ENCODE measurements at places on chromosomes 5 and 9.

- peak; percentile 35 for DNase-seq
Observed at GRCh38 chr5:373710-374602, 52.4 kb downstream of the AHRR start.

DNA sequence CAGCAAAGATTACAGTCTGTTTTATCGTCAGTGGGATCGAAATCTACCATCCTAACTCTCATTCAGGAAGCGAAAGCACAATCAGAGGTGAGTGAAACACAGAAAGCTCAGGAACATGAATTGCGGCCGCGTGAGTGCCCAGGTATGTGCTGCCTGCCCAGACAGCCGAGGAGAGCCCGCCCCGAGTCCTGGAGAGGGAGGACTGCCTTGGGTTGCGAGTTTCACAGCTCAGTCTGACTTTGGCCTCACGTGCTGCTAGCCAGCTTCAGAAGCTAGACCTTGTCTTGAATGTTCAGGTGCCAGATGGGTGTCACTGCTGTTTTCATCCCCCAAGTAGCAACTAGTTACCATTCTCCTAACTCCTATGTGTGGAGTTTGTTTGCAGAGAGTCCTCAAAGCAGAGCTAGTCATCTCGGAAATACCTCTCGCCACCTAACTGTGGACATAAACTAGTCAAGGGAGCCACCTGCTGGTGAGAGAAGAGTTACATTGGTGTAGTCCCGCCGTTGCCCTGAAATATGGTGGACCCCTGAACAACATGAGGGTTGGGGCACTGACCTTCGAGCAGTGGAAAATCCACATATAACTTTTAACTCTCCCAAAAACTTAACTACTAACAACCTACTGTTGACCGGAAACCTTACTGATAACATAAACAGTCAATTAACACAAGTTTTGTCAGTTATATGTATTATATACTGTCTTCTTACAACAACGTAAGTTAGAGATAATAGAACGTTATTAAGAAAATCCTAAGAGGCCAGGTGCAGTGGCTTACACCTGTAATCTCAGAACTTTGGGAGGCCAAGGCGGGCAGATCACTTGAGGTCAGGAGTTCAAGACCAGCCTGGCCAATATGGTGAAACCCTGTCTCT lies 80.9 kb downstream of the GOLPH3 start:
- peak; percentile 17 for DNase-seq

- no peak for DNase-seq
Observed at GRCh38 chr5:72895758-72896157, 60.1 kb upstream of the FCHO2 start.

DNA sequence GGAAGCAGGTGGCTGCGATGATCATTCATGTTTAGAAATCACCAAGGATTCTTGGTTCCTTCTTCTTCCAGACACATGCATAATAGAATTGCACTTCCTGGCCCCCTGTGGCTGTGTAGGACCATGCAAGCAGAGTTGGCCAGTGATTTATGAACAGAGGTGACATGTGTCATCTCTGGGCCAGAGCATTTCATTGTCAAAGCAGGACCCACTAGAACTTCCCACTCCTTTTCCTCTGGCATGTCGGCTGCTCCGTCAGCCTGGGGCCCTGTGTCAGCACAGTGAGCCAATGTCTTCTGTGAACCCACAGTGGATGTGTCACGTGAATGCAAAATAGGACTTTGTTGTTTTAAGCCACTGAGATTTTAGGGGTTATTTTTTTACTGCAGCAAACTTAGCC lies 59.2 kb downstream of the HSD17B3 start:
- DNase-seq, result no peak

DNA sequence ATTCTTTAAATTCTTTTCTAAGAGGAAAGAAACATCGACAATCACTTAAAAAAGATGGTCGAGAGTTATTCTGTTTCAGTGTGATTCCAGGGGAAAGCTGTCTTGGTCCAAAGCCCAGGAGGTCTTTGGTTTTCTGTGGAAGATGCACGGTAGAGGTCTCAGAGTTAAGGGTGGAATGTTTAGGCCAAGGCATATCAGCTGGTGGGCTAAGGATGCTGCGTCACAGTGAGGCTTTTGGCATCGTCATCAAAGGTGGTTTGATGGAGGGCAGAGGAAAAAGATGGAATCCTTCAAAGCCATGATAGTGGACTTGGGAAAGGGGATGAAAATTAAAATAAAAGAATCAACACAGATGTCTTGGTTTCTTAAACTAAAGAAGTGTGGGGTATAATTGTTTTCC lies 137.3 kb upstream of the ANKH start:
- DNase-seq, result no peak

GRCh38 chr9:134226221-134226930 lies 62.0 kb upstream of the RNU6ATAC start:
- no peak for DNase-seq

GRCh38 chr9:135998410-135999071 lies 37.4 kb upstream of the UBAC1 start:
- no peak for DNase-seq

DNA sequence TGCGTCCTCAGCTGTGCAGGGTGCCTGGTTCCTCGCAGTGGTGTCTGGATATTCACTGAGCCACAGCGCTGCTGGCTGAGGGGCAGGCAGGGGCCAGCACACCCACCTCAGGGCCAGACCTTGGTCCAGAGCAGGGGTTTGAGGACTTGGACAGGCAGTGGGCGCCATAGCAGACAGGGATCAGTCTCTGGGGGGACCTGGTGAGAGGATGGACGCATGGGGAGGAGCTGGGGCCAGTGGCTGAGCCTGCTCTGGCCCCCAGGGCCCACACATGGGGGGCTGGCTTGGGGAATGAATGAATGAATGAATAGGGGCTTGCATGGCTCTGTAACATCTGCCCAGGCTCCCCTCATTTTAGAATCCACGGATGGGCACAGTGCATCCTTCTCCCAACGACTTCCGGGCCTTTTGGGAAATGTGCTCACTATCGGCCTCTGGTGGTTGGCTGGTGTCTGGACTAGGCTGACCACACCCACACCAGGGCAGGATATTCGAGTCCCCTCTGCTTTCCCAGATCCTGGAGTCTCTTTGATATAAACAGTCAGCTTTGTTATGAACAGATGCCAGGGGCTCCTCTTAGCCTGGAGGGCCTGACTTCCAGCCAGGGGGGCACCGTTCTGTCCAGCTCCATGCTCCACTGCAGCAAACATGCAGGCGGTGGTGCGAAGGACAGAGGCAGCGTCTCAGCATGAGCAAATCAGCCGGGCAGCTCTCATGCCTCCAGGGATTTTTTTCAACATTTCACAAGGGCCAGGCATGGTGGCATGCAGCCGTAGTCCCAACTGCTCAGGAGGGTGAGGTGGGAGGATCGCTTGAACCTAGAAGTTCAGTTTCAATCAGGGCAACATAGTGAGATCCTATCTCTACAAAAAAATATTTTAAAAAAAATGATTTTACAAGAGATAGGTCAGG lies 62.6 kb downstream of the NEK6 start:
- DNase-seq, result no peak

- no peak for DNase-seq
Observed at GRCh38 chr5:107590686-107591085, 80.1 kb downstream of the EFNA5 start.

DNA sequence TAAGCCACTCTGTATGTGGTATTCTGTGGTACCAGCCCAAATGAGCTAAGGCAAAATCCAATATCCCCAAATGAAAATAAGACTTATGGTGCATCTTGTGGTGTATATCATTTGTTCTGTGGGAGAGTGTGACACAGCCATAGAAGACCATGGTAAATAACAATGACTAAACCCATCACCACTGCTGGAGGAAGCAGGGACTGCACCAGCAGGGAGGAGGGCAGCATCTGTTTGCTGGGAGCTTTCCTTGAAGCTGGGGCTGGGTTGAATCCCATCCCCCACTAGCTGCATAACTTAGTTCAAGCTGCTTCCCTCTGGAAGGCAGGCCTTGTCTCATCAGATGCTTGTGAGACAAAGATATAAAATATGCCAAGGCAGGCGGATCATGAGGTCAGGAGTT lies 14.2 kb downstream of the GADD45G start:
- no peak for DNase-seq

GRCh38 chr5:131977212-131977604 lies 31.7 kb upstream of the MEIKIN start:
- DNase-seq, result no peak

GRCh38 chr5:164966611-164967010 lies 1461.2 kb downstream of the MAT2B start:
- DNase-seq, result no peak

DNA sequence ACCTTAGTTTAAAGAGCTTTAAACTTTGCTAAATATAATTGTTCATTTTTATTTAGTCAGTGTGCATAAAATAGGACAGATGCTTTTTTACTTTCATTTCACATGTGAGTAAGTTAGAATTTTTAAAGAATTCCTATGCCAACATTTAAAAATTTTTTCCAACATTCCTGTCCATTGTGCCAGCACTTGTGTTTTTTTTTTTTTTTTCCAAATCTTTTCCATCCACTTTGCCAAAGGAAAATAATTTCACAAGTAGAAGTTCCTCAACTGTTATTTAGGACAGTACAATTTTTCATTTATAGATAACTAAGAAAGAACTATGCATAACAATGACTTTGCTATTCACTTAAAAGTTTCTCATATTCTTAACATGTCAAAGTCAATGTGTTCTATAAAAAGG lies 189.5 kb downstream of the ADAMTS6 start:
- no peak for DNase-seq

DNA sequence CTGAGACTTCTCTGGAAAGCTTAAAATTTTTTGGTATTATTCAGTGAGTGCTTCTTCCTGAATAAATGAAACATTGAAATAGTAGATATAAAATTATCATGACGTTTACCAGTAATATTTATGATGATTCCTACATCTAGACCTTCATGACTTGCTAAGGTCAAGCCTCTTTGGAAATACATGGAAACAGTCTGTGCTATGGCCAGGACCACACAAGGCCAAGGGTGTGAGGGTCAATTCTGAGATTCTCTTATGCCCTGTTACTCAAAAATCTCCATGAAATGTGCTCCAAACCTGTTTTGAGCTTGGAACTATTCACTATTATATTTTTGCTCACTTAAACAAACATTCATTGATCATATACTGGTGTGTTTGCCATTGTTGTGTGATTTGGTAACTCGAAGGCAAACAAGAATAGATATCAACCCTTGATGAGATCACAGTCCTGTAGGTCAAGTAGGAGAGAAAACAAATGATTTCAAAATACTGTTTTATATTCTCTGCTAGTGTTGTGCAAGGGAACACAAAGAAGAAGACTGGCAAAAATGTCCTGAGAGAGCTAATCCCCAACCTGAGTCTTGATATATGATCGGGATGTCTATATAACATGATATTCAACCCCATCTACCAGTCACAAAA lies 1254.9 kb upstream of the DMAC1 start:
- no peak for DNase-seq

DNA sequence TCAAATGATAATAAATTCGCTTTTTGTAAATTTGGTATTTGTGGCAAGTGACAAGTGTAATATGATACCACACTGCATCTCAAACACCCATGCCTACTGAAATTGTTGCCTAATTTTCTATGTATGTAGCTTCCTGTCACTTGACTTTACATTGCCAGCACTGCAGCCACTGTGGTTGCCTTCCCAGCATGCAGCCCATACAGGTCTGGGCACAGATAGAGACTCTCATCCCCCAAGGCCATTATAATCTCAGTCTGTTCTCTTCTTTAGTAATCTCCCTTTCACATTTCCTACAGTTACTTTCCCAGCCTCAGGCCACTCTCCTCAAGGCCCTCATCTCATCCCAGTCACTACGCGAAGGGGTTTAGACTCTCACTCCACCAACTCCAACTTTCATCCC lies 1200.6 kb downstream of the PTPRD start:
- no peak for DNase-seq

- no peak for DNase-seq
Observed at GRCh38 chr9:137490532-137491186, 31.5 kb upstream of the NSMF start.

DNA sequence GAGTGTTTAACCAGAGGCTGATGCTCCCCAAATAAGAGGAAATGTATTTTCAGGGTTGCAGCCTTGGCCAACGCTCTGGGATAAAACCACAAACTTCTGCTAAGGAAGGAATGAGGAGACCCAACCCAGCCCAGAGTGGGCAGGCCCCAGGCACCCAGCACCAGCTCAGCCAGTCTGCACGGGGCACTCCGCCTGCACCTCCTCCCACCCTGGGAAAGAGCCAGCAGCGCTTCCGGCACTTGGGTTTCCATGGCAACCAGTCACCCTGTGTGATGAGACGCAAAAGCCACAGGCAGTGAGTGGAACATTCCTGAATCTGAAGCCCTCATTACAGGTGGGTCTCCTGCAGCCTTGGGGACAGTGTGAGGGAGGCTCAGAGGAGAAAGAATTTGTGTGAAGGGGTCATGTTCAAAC lies 85.2 kb upstream of the ZBTB43 start:
- peak; percentile 23 for DNase-seq

- no peak for DNase-seq
Observed at GRCh38 chr5:132180134-132180745, 47.4 kb downstream of the P4HA2 start.

- DNase-seq, result no peak
Observed at GRCh38 chr9:109182940-109183798, 16.1 kb upstream of the FRRS1L start.

DNA sequence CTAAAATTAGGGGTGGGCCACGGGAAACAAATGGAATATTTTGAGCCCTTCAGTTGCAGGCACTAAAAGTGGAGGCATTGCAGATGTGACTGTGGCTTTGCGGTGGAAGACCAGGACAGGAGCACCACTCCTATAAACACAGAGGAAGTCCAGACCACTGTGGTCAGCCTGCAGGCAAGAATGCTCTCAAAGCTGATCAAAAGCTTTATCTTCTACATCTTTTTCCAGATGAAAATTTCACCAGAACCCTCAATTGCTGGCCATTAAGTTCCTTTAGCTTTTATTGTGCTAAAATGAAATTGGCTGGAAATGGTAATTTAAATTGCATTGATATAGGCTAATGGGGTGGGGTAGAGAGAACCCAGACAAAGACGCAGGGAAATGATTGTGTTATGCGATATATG lies 208.8 kb downstream of the ERCC6L2 start:
- DNase-seq, result no peak

DNA sequence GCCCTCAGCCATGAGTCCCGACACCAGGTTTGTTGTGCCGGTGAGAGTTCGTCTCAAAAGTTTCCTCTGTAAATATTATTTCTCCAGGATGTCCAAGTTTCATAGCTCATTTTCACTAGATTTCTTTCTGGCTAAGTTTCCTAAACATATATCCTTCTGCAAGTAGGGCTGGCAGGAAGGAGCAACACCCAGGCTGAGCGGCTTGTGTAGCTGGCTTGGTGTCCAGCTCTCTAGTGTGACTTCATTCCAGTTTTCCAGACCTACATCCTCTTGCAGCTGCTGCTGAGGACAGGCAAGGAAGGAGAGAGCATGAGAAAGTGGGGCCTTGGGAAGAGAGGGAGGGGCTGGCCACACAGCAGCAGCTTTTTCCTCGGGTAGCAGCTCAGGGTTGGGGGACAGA lies 80.3 kb downstream of the FGF1 start:
- DNase-seq, result no peak

DNA sequence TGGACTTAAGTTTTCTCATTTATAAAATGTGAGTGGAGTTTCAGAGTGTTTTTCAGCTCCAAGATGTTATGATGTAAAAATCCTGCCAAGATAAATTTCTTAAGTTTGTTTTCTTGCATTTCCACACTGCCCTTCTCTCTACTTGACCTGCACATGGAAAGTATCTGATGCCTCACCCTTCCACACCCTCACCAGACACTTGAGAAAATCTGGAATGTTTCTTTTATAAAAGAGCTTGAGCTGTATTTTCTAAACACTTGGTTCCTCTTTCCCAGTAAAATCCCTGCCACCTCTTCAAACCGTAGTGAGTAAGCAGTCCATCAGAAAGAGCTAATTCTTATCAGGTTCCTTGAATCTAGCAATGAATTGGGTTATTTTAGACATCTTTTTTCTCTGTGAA lies 42.9 kb downstream of the FOXD1 start:
- DNase-seq, result no peak

- DNase-seq, result no peak
Observed at GRCh38 chr5:81408496-81408895, 14.6 kb upstream of the ACOT12 start.

Measured in activated CD4-positive, CD25-positive, alpha-beta regulatory T cell (primary cell).